ENCODE measurements at places on chromosomes 2 and 18. TPM values are rescaled to one million over a fixed set of nuclear protein-coding genes. Genes with fewer than 3 reads are reported as not detected.

PROM2 gene
- 3.7 TPM for total RNA-seq

IMPA2 gene
- 28.5 TPM for total RNA-seq

NEU4 gene
- total RNA-seq, result 0.29 TPM

REG3G gene
- total RNA-seq, result 0.35 TPM

CCBE1 gene
- total RNA-seq, result 10.9 TPM

ADI1 gene
- total RNA-seq, result 33.8 TPM

GALNT3 gene
- 0.29 TPM for total RNA-seq

OSR1 gene
- total RNA-seq, result 20.7 TPM

STPG4 gene
- 1.0 TPM for total RNA-seq

EHD3 gene
- total RNA-seq, result 13.1 TPM

SGPP2 gene
- under 0.01 TPM for total RNA-seq

PSMG2 gene
- 68.5 TPM for total RNA-seq

CYP27C1 gene
- not detected for total RNA-seq

ELOA2 gene
- total RNA-seq, result not detected

BCL2 gene
- total RNA-seq, result 61.1 TPM

C2orf66 gene
- not detected for total RNA-seq

RFTN2 gene
- 2.0 TPM for total RNA-seq

DSC3 gene
- 15.7 TPM for total RNA-seq

UGT1A5 gene
- not detected for total RNA-seq

ICA1L gene
- total RNA-seq, result 10.0 TPM

RESP18 gene
- total RNA-seq, result not detected

AOX1 gene
- total RNA-seq, result 44.8 TPM

All from uterus (tissue), 4 donors.